ENCODE measurements at places on chromosomes 2 and 18.

DNA sequence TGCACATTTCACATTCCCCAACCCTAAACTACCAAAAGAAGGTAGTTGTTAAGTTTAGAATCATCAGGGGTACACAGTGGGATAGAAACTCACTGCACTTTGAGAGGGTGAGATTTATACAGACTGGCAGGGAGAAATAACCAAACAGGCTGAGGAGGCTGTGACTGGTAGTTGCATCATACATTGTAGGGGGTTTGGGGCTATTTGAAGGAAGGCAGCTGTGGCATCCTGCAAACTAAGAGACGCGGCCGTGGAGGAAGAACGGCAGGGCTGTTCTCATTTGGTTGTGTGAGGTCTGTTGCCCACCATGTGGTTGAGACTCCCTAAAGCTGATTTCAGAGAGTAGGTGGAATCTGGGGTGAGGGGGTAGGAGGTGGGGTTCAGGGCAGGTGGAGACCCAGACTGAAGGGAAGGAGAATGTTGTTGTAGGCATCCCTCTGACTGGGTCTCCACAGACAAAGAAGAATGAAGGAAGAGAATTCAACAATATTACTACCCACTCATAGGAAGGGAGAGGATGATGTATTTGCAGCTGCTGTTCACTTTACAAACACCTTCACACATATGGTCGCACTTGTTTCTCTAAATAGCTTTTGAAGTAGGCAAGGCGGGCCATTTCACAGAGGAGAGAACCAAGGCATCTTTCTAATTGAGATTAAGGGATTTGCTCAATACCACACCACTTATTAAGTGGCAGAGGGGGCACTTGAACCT, 170.9 kb upstream of the SIX2 start:
- no peak for DNase-seq

DNA sequence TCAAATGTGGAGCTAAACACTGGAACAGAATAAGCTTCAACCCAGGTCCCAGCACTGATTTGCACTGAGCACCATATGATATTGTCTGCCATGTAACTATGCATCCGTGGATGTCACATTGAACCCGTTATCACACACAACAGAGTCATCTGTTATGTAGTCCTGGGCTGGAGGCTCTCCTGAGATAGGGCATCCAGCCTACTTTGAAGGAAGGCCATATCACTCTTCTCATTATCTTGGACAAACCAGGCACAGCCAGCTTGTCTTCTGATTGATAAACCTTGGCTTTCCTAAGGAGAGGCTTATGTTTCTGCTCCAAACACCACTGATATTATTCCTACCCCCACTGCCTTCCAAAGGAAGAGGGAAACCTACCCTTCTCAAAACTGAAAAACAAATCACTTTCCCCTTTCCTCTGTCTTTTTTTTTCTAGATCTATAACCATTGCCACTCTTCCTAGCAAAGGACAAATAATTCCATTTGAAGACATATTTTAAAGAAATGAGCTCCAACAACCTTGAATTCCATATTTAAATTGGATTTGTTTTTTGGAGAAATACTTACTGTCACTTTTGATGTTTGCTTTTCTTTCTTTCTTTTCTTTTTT, 16.4 kb downstream of the RSAD2 start:
- DNase-seq, result no peak

DNA sequence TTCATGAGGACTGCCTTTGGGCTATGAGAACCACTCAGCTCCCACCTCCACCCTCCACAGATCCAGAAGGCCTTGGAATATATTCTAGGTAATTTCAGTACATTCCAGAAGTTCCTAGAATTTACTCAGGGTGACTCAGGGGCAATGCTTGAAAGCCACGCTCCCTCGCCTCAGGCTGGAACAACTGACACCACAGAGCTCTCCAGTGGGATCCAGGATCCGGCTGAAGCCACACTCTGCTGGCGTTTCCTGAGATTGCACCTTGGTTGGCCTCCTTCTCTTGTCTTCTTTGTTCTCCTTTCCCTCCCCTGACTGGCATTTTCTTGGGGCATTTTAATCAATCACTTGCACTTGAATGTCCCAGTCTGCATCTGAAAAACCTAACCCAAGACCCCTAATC, 92.6 kb upstream of the KCNE4 start:
- DNase-seq, result peak; percentile 72

DNA sequence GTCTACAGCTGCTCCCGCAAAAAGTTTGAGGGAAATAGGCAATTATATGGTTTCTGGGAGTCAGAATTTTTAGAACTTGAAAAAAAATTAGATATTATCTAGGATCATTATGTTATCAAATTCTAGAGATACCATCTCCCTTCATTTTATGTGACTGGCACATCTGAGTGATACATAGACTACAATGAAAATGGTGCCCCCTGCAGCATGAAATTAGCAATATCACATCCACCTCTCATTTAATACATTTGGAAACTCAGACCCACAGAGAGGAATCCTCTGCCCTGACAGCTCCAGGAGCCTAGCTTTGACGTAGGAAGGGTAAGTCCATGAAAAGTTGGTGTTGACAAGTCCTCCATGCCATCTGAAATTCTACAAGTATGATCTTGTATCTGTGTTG, 381.6 kb downstream of the SUCLG1 start:
- no peak for DNase-seq
